Smooth muscle cell of the umbilical artery (primary cell): ENCODE measurements at places on chromosomes 3 and 15. TPM values are rescaled to one million over a fixed set of nuclear protein-coding genes. Genes with fewer than 3 reads are reported as not detected.

The CD96 gene
- 0.05 TPM in 1 of 2 replicates, not detected in the other for total RNA-seq

The TXNRD3 gene
- total RNA-seq: 7.1 and 11.6 TPM in 2 replicates

The MOBP gene
- total RNA-seq: not detected in 2 replicates

The NR1I2 gene
- 0.14 TPM in 1 of 2 replicates, not detected in the other for total RNA-seq

The GCNT3 gene
- under 0.01 and 0.09 TPM in 2 replicates for total RNA-seq

The A4GNT gene
- not detected in 2 replicates for total RNA-seq

The HRG gene
- total RNA-seq: not detected in 2 replicates

The LMCD1 gene
- total RNA-seq: 106 and 175 TPM in 2 replicates

The MESP2 gene
- 0.09 and 0.30 TPM in 2 replicates for total RNA-seq

The AQP9 gene
- total RNA-seq: not detected in 2 replicates

The RNF13 gene
- 32.1 and 39.8 TPM in 2 replicates for total RNA-seq

The IGF1R gene
- total RNA-seq: 30.6 and 59.5 TPM in 2 replicates

The HESX1 gene
- 0.46 TPM in 1 of 2 replicates, not detected in the other for total RNA-seq

The CD86 gene
- not detected in 2 replicates for total RNA-seq

The TMIE gene
- total RNA-seq: not detected in 2 replicates

The TMEM158 gene
- total RNA-seq: 54.9 and 70.1 TPM in 2 replicates

The ITIH1 gene
- not detected in 2 replicates for total RNA-seq

The ATG3 gene
- total RNA-seq: 64.7 and 65.1 TPM in 2 replicates
